Forelimb muscle (tissue), 1 donor: ENCODE measurements at places on chromosomes 13 and 19.
A peak's percentile ranks its signal among the peaks of the same experiment; 100 is the strongest.

DNA sequence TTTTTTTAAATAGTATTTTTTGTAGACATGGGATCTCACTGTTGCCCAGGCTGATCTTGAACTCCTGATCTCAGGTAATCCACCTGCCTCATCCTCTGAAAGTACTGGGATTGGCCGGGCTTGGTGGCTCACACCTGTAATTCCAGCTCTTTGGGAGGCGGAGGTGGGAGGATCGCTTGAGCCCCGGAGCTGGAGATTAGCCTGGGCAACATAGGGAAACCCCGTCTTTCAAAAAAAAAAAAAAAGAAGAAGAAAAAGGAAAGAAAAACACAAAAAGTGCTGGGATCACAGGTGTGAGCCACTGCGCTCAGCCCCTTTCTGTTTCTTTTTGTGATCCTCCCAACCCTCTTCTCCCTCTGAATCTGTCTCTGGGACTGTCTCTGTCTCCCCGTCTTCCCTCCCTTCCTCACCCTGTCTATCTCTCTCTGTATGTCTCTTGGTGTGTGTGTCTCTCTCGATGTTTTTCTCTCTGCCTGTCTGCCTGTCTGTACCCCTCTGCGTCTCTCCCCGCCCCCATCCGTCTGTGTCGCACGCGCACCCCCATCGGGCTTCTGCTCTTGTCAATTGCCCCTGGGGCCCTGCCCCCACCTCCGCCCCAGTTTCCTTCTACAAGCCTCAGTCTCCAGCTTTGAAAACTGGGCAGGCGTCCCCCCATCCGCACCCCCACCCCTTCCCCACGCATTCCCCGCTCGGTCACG is 540 bp upstream of the ZFP36 start:
- DNase-seq: no peak

DNA sequence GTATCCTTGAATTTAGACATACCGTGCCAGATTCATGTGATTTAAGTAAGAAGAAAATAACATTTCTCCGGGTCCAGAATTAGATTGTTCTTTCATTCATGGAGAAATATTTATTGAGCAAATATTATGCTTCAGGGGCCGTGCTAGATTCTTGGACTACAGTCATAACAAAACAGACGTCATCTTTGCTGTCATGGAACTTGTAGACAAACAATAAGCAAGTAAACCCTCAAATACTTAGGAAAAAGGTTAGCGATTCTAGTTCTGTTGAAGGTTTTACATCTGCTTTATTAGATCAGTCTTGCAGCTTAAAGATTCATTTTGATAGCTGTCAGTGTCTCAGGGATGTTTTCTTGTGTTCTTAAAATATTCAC is 16.9 kb downstream of the ZNF507 start:
- no peak for DNase-seq

DNA sequence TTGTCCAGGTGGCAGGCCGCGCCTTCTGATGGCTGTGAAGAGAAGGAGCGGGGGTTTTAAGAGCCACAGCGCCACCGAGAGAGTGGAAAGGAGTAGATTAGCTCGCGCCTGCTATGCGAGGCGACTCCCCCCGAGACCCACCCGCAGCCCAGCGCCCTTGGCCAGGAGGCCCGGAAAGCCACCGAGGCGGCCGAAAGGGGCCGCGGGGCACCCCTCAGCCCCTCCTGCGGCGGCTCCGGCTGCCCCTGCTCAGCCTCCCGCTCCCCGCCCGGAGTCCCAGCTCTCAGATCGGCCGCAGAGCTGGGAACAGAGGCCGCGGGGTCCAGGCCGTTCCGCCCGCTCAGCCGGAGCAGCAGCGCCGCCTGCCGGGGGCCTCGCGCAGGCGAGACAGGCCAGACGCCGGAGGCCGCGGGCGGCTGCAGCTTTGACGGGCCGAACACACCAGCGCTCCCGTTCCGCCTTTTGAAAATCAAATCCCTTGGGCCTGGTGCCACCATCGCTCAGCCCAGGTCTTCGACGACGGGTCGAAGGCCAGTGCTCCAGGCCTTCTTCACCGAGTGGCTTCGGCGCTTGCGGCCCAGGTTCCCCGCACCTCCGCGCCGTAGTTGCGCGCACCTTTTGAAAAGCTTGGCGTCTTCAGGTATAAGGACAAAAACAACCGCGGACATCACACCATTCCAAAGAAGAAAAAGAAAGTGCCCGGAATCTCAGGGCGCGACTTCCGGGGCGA is 15.3 kb downstream of the CDX2 start:
- peak; percentile 11 for DNase-seq

GRCh38 chr13:89968470-89968869 is 1379.0 kb upstream of the MIR17HG start:
- no peak for DNase-seq

DNA sequence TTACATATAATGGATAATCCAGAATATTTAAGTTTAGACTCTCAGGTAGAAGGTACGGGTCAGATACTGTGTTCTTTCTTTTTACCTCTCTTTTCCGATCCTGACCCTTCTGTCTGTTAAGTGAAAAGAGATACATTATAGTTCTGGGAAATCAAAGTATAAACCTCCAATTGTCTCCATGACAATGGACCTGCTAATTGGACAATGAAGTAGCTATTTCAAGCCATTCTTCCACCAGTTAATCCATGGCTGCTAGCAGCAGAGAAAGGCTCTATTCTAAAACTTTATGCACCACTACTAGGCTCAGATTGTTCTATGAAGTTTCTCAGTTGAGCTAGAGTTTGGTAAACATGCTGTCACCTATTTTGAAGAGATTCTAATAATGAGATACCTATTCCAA is 8.3 kb upstream of the NBEA start:
- no peak for DNase-seq

DNA sequence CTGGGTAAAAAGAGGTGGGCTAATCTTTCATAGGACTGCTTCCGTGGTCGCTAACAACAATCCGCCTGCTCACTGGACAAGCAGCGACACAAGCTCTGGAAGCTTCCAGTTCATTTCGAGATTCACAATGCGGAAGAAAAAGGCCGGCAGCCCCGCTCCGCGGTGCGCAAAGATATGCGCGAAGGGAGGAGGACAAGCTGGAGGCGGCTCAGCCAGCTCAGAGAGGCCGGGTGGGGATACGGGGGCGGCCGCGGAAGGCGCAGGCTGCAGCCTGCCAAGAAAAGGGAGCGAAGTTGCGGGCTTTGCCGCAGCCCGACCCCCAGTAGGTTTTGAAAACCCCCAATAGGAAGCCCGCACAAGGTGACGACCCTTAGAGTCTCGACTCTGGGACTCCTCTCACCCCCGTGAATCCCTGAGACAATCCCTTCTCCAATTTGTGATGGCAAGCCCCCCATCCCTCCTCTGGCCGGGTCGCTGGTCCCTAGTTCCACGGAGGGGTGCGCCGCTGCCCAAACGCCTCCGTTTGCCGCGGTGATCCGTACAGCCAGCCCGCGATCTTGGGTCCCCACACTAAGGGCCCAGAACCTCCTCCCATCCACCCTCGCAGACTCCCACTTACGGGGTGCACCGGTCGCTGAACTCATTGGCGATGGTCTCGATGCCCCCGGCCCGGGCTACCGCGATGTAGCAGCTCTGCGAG is 697 bp downstream of the HSPH1 start:
- DNase-seq: peak; percentile 65

DNA sequence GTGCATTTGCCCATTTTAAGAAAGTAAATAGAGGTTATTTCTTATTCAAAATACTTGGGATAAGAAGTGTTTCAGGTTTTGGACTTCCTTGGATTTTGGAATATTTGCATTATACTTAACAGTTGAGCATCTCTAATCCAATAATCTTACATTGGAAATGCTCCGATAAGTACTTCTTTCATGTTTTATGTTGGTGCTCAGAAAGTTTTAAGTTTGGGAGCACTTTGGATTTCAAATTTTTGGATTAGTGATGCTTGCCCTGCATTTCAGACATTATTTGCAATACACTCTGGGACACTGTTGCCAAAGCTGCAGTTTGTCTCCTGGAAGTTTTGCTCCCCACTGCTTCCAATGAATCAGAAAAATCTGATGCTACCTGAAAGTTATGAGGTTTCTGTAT is 691.9 kb upstream of the SLITRK6 start:
- no peak for DNase-seq

- no peak for DNase-seq
Measured at GRCh38 chr19:19105365-19106055, 32.8 kb downstream of the TMEM161A start.

DNA sequence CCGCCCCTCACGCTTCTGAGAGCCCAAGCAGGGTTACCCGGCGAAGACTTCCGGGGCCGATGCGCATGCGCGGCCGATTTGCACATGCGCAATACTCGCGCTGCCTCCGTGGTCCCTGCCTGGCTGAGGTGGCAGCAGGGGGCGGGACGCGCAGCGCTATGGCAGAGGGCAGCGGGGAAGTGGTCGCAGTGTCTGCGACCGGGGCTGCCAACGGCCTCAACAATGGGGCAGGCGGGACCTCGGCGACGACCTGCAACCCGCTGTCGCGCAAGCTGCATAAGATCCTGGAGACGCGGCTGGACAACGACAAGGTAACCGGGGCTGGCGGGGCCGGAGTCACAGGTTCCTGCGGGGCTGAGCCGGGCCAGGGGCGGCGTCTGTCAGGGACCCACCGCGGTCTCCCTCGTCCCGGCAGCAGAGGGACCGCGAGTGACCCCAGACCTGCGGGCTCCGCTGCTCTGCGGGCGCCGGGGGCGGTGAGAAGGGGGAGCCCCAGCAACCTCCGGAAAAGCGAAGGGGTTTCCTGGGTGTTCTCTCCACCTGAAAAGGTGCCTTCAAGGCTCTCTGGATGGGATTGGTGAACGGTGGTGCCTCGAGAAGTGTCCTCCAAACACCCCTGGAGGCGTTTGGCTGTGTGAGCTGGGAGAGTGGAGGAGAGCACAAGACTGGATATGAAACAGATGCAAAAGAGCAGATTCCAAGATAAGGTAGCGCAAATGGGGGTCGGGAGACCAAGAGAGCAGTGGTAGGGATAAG is at the start of gene COG6:
Gene COG6, plus strand, starts transcription at position 94 of the 756 bp plus-strand sequence. Its CDS starts 65 bp downstream, at position 159.
- DNase-seq: peak; percentile 57

GRCh38 chr19:28737021-28737895 is 475.7 kb downstream of the UQCRFS1 start:
- peak; percentile 34 for DNase-seq

GRCh38 chr13:40370661-40371060 is 295.8 kb downstream of the FOXO1 start:
- DNase-seq: no peak

DNA sequence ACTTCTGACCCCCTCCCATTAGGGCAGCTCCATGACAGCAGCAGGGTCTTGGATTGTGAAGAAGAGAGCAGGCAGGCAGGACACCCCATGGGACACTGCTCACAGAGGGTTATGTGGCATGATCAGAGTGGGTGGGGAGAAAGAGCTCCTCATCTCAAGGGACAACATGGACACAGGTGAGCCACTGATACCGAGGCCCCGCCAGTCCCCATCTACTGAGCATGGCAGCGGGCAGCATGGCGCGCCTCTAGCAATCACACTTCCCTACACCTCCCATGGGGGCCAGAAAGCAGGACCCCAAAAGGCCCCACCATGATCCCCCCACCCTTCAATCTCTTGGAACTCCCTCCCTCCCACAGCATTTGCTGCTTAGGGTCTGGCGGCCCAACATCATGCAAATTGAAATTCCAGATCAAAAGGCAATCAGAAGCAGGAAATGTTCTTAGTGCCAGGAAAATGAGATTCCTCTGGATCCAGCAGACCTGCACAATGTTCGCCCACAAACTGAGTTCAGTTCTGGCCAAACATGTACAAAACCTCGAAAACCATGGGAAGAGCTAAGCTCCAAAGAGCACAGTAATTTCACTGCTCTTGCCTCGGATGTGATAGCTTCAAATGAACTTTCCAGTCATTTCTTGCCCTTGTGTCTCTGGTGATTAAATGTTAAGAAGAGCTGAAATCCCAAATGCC is 14.8 kb downstream of the DOCK9 start:
- no peak for DNase-seq

DNA sequence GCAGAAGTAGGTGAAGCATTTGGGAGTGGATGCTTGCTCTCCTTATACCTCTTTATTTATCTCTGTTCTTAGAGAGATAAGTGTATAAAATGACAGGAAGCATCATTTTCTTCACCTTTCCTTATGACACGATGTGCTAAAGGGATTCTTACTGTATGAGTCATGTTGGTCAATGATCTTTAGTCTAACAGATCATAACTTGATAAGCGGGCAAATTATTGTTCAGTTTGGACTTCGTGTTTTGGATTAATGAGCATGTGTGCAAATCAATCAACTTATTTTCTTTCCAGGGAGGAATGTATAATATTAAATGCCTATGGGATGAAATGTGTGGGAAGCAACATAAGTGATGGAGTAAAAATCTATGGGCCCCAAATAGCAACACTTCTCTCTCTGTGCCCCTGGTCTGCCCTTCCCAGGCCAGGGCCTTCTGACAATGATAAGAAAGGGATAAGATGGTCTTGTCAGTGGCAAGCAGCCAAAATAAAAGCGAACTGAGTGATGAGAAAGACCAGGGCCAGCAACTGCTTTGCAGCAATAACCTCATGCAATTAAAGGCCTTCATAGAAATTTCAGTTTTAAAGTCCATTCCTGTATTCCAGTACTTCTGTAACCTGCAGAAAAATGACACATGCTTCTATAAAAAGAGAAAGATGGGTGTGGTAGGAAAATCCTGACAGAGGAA is 61.4 kb downstream of the SLC10A2 start:
- no peak for DNase-seq

GRCh38 chr13:76552041-76552772 is 334.0 kb downstream of the KCTD12 start:
- peak; percentile 32 for DNase-seq

DNA sequence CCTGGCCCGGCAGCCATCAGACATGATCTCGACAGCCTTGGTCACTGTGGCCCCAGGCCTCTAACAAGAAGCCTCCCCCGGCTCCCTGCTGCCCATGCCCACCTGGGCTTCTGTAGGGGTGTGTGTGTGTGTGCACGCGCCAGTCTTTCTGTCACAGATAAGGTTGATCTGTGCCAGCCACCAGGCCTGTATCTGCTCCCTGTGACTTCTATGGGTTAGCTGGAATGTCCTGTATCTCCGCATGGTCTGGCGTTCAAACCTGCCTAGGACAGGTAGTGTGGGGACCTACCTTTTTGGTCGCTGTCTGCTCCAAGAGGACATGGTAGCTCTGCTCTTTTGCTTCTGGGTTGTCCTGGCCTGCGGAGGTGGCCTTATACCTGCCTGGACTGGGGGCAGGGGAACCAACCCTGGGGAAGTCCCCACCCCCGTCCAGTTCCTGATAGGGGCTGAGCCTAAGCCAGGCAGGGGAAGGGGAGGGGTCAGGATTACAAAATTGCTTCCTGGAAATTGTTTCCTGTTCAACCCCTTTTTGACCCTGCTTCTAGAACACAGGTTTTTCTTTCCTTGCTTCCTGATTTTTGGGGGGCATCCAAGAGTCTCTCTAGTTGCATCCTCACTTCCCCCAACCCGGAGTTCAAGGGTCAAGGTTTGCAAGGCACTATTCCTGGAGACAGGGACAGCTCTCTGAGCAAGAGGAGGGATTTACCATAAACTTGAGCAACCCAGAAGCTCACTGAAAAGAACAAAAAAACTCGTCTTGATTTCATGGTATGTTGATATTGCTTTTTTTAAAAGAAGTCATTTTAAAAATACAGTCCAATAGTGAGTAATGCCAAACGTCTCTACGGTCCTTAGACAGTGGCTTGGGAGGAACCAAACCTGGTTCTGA is at the start of gene LRG1:
Gene LRG1, minus strand, starts transcription at position 344 of the 889 bp plus-strand sequence. Its CDS starts 23 bp downstream, at position 321.
- no peak for DNase-seq
